ENCODE measurements at places on chromosomes 13 and 19.

DNA sequence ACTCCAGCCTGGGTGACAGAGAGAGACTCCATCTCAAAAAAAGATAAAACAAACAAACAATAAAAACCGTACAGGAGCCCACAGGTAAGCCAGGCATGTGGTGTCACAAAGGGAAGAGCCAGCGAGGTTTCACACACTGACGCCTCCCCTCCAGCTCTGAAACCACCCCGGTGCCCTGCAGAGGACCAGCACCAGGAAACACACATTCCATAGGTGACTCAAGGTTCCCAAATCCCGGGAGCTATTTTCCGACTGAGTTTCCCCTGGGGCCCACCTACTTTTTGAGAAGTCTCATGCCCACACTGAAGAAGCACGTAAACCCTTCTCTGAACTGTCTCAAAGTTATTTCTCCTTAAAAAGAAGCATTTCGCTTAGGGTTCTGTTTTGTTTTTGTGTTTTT, 40.3 kb downstream of the RHPN2 start:
- DNase-seq = no peak

GRCh38 chr13:73451221-73452029, 392.6 kb downstream of the KLF5 start:
- DNase-seq = no peak

- no peak for DNase-seq
Observed at GRCh38 chr13:112246731-112247470, 129.3 kb upstream of the SPACA7 start.

DNA sequence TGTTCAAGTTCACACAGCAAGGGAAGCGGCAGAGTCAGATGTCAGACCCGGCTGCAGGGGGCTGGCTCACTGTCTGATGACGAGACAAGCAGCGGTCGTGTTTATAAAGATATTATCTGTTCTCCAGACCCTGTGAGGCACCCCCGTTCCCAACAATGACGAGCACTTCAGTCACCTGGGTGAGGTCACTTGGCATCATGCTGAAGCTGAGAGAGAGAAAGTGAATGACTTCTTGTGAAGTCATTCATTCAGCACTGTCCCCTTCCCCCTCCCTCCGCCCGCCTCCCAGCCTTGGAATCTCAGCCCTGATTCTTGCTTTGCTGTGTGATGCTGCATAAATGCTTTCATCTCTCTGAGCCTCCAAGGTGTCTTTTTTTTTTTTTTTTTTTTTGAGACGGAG, 4.9 kb upstream of the LYPD3 start:
- no peak for DNase-seq

GRCh38 chr19:5624018-5624663, 1.3 kb downstream of the SAFB start:
- DNase-seq = no peak

DNA sequence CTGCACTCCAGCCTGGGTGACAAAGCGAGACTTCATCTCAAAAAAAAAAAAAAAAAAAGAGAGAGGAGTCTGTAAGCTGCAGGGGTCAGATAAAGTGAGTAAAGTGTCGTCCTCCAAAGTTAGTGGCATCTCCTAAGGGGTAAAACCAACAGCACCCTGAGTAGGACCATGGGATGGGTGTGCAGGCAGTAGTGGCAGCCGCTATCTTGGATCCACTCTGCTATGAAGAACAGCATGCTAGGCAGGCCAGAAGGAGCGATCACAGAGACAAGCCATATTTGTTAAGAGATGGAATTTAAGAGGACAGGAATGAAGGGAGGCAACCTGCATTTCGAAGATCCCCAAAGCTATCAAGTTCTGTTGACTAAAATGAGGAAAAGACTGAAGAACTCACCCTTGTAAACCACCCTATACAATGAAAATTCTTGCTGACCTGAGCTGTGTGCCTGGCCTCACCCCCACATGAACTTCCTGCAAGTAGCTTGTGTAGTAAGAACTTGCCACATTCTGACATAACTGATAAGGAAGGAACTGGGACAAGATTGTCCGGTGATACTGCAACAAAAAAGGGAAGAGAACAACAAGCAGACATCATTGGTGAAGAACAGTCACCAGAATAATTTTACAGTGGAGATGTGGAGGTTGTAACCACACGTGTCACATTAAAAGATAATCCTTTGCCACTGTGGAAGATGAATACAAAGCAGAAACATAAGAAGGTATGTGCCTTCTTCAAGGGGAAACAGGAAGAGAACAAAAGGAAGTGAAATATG, 16.2 kb downstream of the DPY19L3 start:
- DNase-seq = no peak

DNA sequence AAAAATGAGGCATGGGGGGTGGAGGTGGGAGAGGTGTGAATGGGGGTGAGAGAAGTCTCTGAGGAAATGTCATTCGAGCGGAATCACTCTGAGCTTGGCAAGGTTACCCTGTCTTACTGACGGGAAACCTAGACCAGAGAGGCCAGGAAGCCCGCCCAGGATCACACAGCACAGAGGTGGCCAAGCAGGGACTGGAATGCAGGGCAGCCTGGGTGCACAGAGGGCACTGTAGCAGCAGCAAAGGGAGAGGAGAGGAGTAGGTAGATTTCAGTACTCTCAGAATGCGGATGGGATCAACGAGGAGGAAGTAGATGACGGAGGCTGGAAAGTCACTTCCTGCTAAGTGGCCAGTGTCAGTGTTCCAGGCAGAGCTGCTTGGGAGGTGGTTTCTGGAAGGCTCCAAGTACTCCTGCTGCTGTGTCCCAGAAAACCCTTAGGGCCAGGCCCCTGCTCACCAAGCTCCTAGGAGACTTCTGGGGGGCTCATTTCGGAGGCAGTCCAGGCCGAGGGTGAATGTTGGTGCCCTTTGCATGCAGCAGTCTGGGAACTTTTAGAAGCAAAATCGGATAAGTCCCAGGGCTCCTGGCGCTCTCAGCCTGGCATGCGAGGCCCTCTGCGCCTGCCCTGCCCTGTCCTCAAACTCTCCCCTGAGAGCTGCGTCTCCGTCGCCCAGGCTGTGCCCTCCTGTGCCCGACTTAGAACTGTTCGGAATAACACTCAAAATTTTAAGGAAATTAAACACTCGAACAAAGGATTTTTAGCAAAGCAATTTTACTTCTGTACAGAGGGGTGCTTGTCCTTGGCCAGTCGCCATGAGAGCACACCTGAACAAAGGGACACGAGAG, 33.5 kb downstream of the DNM2 start:
- DNase-seq = no peak

- DNase-seq = peak; percentile 1
Observed at GRCh38 chr13:35720690-35721554, 244.4 kb upstream of the MAB21L1 start.

DNA sequence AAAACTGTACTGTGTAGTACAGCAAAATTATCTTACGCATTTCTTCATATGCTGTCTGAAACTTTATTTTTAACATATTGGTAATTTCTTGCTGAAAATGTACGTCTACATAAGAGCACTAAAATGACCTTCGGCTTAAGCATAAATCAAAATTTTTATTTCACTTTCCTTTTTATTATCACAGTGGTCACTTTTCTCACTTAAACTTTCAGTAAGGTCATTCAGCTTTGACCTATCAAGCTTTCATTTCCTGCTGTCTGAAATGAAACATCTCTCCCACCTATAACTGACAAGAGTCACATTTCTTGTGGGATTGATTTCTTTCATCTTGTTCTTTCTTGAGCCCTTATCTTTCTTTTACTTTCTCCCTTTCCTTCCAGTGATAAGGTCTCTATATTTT, 2212.7 kb upstream of the PCDH20 start:
- DNase-seq = no peak

- no peak for DNase-seq
Observed at GRCh38 chr13:100673376-100673712, 1.3 kb downstream of the TMTC4 start.

- DNase-seq = no peak
Observed at GRCh38 chr19:55451163-55451964, 8.3 kb upstream of the SHISA7 start.

GRCh38 chr19:48290771-48291488, 21.0 kb downstream of the ZNF114 start:
- DNase-seq = peak; percentile 12

DNA sequence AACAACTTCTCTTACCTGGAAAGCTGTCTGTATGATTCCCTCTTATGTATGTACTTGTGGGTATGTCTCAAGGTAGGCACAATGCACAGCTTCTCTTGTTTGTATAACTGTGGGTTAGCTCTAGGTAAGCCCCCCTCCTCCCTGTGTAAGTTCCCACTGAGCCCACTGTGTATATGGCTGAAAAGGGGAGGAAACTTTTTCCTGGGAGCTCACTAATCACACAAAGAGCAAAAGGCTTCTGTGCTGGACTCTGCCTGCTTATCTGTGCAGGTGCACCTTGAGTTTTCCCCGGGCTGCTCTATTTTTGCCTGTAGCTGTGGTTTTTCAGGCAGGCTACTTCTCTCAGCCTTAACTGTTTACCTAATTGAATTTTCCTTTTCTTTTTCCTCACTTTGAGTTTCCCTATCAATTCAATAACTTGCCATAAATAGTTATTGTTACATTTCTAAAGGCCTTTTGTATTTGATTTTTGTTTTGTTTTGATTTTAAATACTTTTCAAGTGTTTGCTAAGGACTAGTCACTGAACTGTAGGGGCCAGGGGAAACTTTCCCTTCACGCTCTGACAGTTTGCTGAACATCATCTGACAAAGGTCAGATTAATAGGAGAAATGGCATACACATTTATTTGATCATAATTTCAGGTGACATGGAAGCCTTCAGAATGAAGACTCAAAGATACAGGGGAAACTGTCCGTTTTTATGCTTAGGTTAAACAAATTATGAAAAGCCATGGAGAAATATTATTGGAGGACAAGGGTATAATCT, 423.5 kb upstream of the ATXN8OS start:
- DNase-seq = no peak

- no peak for DNase-seq
Observed at GRCh38 chr13:73411067-73411809, 352.4 kb downstream of the KLF5 start.

DNA sequence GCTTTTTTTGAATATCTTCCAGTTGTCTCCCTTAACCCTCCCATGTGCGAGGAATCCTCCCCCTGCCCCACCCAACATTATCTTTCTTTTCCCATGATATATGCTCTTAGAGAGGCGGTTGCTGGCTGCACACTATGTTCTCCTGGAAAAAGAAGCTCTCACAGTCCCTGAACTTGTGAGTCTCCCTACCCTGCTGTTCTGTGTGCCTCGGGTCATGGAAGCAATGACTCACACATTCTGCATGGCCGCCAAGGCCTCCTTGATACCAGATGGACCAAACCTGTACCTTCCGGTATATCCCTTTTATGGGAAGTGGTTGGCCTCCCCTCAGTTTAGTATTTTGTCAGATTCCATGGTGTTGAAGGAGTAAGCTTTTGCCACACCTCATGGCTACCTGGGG, 705.4 kb downstream of the SLITRK6 start:
- DNase-seq = no peak

- no peak for DNase-seq
Observed at GRCh38 chr13:96781141-96781540, 213.1 kb downstream of the OXGR1 start.

GRCh38 chr19:4979211-4979807, 10.4 kb downstream of the KDM4B start:
- no peak for DNase-seq

DNA sequence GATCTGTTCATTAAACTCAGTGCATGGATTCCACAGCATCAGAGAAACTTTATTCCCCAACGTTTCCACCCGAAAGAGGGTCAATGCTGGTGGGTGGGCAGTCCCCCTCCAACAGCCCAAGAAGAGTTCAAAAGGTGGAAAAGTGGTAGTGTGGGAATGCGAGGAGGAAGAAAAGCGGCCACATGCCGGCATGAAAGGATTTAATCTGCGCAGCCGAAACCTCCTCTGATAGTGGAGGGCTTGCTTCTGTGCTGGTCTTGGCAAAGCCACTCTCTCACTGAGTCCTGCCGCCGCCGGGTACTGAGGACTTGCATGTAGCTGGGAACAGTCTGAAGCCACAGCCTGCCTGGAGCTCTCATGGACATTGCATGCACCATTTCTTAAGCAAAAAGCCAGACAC, 136.2 kb upstream of the ZNF536 start:
- DNase-seq = no peak

GRCh38 chr19:7545300-7545699, 9.8 kb downstream of the PNPLA6 start:
- no peak for DNase-seq

- no peak for DNase-seq
Observed at GRCh38 chr13:80039000-80039399, 301.9 kb downstream of the SPRY2 start.

GRCh38 chr13:27808851-27809550, 16.7 kb downstream of the GSX1 start:
- no peak for DNase-seq

DNA sequence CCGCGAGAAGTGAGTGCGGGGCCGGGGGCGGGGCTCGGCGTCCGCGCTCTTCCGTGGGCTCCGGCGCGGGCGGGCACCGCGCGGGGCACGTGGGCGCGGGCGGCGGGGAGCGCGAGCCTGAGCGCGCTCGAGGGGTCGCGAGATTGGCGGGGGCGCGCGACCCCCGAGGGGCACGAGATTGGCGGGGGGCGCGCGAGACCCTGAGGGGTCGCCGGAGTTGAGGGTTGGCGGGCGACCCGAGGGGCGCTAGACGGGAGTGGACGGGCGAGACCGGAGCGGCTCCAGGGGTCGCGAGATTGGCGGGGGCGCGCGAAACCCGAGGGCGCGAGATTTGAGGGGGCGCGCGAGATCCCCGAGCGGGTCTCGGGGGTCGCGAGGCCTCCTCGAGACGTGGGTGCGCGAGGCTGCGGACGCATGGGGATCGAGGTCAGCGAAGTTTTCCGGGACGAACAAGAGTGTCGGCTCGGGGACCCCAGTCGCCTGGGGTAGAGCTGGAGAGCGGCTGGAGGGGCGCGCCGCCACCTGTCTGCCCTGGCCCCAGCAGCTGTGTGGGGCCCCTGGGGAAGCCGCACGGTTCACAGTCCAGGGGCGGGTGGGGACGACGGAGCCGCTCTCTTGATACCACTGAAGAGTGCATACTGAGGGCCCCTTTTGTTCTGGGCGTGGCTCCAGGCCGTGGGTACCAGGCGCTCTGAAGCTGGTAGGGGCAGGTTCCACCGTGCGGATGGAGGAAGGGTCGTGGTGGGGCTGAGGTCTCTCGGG, 682 bp downstream of the SSBP4 start:
- DNase-seq = no peak

DNA sequence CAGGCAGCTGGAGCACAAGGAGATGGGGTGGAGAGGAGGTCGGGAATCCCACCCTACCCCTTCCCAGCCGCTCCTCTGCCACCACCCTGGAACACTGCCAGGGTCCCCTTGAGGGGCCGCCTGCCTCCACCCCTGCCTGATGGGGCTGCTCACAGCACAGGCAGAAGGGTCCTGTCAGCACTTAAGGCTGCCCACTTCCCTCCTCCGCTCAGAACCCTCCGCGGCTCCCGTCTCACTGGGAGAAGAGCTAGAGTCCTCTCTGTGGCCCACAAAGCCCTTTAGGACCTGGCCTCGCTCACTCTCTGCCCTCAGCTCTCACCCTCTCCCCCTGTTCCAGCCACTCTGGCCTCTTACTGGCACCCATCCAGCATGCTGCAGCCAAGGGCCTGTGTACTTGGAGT, 3.4 kb upstream of the POLD1 start:
- no peak for DNase-seq

GRCh38 chr13:71924931-71925330, 57.9 kb upstream of the DACH1 start:
- DNase-seq = no peak

- no peak for DNase-seq
Observed at GRCh38 chr13:23473221-23473620, 39.7 kb upstream of the SACS start.

- DNase-seq = no peak
Observed at GRCh38 chr13:75635828-75636435, at the start of gene LMO7. Gene LMO7, plus strand, starts transcription at chr13:75636330. Its CDS starts 328 bp downstream, at chr13:75636658.

GRCh38 chr13:83881917-83882605, at the start of gene SLITRK1:
Gene SLITRK1, minus strand, starts transcription at chr13:83882474. Its CDS starts 967 bp downstream, at chr13:83881507.
- peak; percentile 24 for DNase-seq

Measured in SK-N-MC (cell line).